ENCODE measurements at places on chromosomes 12 and 14. TPM values are rescaled to one million over a fixed set of nuclear protein-coding genes. Genes with fewer than 3 reads are reported as not detected.

KLRK1 gene
- total RNA-seq = 0.35 TPM

GALNT4 gene
- 2.9 TPM for total RNA-seq

- no peak for DNase-seq
Measured at GRCh38 chr12:27555925-27556778, 32.1 kb downstream of the PPFIBP1 start.

- DNase-seq = no peak
Measured at GRCh38 chr12:11059784-11060183, 2.3 kb downstream of the TAS2R46 start.

- DNase-seq = no peak
Measured at GRCh38 chr12:9068600-9068999, 47.1 kb downstream of the A2M start.

All from activated naive CD4-positive, alpha-beta T cell treated with anti-CD3 and anti-CD28 coated beads for 36 hours (primary cell).